Fibroblast of the aortic adventitia (primary cell): ENCODE measurements at places on chromosomes 12 and 14. TPM values are rescaled to one million over a fixed set of nuclear protein-coding genes. Genes with fewer than 3 reads are reported as not detected.
A peak's percentile ranks its signal among the peaks of the same experiment; 100 is the strongest.

Gene SPX
- 0.54 and 0.82 TPM in 2 replicates for total RNA-seq

Gene TRAFD1
- 36.5 and 158 TPM in 2 replicates for total RNA-seq

Gene TMEM179
- not detected in 2 replicates for total RNA-seq

Gene CD69
- total RNA-seq: not detected in 2 replicates

Gene SMARCD1
- 33.4 and 49.0 TPM in 2 replicates for total RNA-seq

DNA sequence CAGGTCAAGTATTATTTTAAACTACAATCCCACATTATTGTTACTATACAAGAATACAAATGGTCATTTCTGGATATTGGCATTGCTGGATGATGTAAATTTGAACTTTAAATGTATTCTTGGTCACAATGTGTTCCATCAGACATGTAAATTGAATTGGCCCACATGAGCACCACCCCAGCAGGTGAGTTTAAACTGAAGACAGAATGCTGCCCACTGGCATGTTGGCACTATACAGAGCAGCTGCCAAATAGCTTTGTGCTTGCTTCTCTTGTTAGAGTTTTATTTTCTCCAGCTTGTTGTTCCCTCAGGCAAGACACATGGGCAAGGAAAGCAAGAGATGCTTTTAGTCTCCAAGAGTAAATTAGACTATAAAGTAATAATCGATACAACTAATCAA lies 98.6 kb downstream of the C12orf50 start:
- no peak for DNase-seq

GRCh38 chr12:108933949-108934348 lies 54.1 kb downstream of the DAO start:
- no peak for DNase-seq

- no peak for DNase-seq
These were observed 23.7 kb downstream of the GYS2 start for GRCh38 chr12:21580748-21581516.

DNA sequence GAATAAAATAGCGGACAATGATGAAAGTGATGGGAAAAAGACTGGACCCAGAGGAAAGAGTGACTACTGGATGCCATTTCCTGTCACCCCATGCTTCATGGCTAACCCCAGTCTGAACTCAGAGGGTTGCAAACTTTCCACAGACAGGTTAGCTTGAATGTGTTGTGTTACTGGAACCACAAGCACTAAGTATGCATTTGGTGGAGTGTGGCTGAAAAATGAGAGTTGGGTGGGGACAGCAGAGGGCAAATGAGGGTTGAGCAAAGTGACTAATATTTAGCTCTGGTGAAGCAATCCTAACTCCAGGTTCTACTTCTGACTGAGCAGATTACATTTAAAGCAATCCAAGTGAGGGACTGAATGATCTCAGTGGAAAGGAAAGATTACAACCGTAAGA lies 1.6 kb downstream of the SLC16A7 start:
- peak; percentile 98 for DNase-seq

- peak; percentile 42 for DNase-seq
These were observed 9.8 kb downstream of the CHPT1 start for GRCh38 chr12:101707131-101707782.

- DNase-seq: no peak
These were observed 7.9 kb upstream of the CRIP2 start for GRCh38 chr14:105466531-105467248.
